ENCODE measurements at places on chromosomes 6 and 20.

DNA sequence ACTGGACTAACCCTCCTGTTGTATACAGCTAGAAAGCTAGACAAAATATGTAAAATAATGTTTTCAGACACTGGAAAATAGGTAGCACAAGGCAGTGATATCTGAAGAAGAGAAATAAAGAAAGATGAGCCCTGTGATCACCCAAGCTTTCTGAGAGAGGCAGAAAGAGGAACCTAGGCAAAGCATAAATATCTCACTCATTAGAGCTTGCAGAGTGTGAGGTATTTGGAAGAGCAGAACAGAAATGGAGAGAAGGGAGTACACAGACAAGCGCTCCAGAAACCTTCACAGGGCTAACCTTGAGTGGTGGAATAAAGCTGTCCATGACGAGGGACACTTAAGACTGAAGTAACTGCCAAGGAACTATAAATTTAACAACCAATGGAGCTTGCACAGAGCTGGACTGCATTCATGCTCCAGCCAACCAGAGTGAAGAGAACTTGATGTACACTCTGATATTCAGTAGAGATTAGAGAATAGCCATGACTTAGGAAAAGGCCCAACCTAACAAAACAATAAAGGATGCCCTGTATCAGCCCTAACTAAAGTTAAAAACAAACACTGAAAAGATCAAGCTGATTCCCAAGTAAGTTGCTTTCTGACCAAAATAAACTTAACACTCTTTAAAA is 280.9 kb upstream of the STXBP5 start:
- DNase-seq: no peak

DNA sequence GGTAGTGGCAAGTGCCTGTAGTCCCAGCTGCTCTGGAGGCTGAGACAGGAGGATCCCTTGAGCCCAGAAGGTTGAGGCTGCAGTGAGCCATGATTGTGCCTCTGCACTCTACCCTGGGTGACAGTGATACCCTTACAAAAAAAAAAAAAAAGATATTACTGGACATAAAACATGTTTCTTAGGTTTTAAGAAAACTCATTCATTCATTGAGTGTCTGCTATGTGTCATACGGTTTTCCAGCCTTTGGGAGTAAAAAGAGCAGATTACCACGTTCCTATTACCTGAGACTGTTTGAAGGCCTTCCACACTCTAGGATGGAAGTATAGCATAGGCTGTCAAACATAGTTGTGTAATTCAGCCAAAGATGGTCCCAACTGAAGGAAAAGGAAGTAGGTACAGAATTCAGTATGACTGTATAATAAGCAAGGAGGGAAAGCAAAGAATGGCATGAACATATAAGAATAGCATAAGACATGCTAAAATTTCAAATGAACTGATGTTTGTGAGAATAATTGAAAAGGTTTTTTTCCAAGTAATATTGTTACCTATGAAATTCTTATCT is 22.0 kb downstream of the STXBP5 start:
- DNase-seq: no peak

DNA sequence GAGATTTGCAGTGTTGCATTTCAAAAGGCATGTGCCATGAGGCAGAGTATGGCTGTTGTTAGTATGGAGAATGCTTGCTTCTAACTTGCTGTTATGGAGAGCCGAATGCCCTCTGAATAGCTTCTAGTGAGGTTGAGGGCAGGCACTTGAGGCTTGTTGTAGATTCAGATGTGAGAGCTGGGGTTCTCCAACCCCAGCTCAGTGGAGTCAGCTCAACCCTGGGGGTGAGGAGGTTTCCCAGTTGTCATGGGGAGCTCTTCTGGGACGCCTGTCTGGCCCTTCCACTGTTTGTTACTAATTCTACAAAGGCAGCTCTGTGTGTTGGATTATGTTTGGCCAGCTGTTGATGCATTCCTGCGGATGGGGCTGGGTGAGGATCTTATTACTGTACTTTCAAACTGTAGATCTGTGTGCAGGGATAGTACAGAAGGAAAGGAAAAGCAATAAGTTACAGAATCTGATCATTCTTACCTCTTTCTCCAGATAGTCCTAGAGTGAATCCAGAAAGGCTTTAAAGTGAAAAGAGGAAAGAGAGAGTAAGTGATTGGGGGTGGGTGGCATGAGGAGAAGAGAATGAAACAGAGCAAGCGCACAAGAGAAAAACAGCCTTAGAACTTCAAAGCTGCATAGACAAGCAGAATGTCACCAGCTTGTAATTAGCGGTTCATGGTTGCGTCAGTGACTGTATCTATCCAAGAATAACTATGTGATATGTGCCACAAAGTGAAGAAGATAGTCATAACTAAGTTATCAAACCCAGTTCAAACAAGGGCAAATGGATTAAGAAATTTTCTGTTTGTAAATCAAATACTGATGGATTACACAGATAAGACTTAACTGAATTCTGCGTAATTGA is 148.7 kb downstream of the PRL start:
- peak; percentile 39 for DNase-seq

DNA sequence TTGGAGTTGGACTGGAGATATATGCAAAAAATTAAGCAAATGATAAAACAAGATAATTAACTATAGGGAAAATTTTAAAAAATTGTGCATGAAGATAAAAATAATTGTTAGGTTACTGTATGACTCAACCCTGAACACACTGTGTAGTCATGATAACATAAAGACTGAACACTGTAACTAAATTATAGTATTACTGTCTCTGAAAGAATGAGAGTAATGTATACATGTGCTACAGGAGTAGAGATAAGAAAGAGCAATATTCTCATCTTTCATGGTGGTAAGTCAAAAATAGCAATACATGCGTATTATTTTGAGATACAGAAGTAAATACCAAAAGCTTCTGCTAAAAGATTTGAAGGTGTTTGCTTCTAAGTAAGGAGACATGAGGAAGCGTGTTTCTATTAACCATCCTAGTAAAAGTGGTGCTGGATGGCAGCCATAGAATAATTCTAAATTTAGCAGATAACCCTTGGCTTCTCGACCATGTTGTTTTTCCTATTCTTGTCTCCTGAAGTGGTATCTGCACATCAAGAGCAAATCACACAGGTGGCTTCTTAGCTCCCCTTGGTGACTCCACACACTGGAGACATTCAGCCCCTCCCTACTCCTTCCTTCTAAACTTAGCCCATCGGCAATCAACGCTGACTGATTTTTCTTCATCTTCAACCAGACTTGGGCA is 390.6 kb upstream of the PLCB4 start:
- DNase-seq: no peak

DNA sequence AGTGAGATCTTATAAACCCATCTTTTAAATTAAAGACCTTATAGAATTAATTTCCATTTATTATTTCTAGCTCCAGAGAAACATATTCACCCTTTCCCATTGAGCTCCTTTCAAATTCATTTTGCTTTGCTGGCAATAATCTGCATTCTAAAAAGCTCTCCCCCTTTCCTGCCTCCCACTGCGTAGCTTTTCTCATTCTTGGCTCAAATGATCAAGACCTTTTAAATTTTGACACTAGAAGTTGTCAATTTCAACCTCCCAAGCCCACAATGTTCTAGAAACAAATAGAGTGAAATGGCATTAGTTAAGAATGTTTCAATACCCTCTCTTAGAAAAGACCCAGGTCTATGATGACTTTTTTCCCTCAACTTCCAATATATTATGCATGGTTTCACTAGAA is 186.9 kb downstream of the AKAP7 start:
- DNase-seq: no peak

DNA sequence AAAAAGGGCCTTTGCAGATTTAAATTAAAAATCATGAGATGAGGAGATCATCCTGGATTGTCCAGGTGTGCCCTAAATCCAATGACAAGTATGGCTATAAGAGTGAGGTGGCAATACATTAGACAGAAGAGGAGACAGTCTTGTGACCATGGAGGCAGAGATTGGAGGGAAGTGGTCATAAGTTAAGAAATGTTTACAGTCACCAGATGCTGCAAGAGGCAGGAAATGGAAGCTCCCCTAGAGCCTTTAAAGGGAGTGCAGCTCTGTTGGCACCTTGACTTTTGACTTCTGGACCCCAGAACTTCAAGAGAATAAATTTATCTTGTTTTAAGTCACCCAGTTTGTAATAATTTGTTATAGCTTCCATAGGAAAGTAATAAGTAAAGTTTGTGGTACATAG is 61.1 kb downstream of the HMGN3 start:
- DNase-seq: no peak

DNA sequence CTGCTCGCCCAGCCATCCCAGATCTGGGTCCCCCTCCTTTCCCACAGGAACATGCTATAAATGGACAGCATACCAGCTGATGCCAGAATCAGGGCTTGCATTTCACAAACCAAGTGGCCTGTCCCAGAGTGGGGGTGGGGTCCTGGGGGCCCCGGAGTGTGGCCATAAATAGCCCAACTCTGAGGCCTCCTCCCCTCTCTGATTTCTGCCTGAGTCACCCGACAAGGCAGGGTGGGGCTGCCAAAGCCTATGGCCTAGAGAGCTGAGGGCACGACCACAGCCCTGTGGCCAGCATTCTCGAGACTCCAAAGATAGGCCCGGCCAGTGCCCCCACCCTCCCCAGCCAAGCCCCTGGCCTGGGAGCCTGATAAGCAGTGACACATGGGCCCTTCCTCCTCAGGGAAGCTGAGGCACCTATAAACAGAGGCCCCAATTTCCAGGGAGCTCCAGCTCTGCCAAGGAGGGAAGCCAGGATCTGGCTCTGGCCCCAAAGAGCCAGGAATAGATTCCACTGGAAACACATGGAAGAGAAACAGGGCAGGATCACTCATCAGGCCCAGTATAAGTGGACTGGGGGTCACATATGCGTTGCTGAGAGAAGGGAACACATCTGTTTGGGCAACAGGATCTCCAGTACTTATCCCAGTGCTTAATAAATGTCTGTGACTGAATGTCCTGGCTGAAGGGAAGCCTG is 20.3 kb downstream of the SNTA1 start:
- peak; percentile 61 for DNase-seq

DNA sequence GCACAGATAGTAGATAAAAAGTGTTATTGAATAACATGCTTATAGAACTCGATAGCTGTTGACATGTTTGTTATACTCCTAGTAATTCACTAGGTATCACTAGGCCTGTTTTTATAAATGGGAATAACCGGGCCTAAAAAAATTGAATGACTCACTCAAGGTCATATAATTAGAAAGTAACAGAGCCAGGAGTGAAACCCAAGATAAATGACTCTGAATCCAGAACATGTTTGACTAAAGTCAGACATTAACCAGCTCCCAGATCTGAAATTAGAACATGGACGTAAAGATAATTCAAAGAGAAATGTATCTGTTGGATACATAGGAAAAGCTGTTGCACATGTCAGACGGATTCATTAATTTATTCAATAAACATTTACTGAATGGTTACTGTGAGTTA is 26.9 kb downstream of the RGS17 start:
- no peak for DNase-seq

- peak; percentile 69 for DNase-seq
Measured at GRCh38 chr6:77292564-77293546, 170.4 kb downstream of the HTR1B start.

DNA sequence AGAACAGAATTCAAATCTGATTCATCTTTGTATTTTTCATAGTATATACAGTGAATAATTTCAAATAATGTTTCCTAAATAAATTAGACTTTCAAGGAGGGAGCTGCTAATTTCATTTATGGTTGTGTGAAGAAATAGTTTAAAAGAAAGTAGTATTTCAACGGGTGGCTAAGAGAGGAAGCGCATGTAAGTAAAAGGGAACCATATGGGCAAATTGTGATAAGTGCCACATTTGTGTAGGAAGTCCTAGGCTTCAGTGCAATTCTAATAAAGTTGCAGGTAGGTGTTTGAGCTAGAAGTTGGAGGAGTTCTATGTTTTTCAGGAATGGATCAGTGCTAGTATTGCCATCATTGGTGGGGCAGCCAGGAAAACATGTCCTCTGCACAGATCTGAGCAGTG is 178.8 kb upstream of the PRDM1 start:
- no peak for DNase-seq

GRCh38 chr6:45419571-45420082 is 41.9 kb upstream of the SUPT3H start:
- DNase-seq: no peak

DNA sequence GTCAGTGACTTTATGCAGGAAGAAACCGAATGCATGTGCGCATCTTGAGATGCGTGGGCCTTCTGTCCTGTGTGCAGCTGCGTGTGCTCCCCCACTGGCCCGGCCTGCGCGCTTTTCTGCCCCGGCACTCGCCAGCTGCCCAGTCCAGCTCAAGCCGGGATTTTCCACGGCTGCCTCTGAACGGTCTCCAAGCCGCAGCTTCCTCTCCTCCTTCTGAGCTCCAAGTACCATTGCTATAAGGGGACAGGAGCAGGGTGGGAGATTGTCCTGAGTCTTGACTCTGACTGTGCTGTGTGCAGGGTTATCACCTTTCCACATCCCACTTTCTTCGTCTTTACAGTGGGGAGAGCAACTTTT is 302.8 kb downstream of the THBS2 start:
- no peak for DNase-seq

DNA sequence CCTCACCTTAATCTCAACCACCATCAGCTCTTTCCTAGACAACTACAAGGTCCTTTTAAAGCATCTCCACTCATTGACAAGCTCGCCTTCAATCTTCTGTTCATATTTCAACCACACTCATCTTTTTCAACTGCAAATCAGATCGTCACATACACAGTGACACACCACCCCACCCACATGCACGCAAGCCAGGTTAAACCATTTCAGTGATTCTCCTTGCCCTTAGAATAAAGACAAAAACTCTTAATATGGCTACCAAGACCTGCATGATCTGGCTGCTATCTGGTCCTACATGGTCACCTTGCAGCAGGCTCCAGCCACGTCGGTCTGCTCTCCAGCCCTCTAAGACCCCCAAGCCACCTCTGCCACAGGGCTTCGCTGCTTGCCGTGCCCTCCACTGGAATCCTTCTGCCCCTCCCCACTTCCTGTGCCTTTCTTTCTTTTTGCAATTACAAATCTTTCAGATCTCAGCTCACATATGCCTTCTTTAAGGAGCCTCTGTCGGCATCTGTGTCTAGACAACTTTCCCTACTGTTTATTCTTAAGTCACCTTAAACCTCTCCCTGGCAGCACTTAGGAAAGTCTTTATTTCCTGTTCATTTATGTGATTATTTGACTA is 507.3 kb upstream of the ARID1B start:
- no peak for DNase-seq

- DNase-seq: no peak
Measured at GRCh38 chr6:135380793-135381192, 116.7 kb downstream of the AHI1 start.

DNA sequence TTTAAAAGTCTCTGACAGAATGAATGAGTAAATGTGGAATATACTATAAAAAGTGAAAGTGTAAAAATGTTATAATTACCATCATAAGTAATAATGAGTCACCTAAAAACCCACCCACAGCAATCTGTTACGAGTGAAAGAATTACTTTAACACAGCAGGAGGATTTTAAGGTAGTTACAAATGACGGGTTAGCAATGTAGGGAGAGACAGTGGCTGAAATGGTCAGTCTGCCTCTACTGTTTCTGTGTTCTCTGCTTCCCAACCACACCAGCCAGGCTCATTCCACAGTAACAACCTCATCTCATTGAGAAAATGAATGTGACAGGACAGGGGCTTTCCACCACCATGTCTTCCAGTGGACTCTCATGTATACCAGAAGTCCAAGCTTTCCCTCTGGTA is 124.4 kb upstream of the KCNK16 start:
- DNase-seq: no peak

- DNase-seq: peak; percentile 40
Measured at GRCh38 chr20:54649511-54649962, 174.1 kb downstream of the DOK5 start.
